Mucosa of gallbladder (tissue), 1 donor: ENCODE measurements at places on chromosomes 2 and 18. TPM values are rescaled to one million over a fixed set of nuclear protein-coding genes. Genes with fewer than 3 reads are reported as not detected.
A peak's percentile ranks its signal among the peaks of the same experiment; 100 is the strongest.

- DNase-seq, result no peak
These were observed 11.4 kb upstream of the ZNF516 start for GRCh38 chr18:76506395-76506794.

GRCh38 chr2:200377355-200378336 is 71.2 kb downstream of the SPATS2L start:
- peak; percentile 69 for DNase-seq

- DNase-seq, result no peak
These were observed 74.2 kb downstream of the VIT start for GRCh38 chr2:36770542-36771287.

LIMS4 gene
- total RNA-seq, result 2.8 TPM

DNA sequence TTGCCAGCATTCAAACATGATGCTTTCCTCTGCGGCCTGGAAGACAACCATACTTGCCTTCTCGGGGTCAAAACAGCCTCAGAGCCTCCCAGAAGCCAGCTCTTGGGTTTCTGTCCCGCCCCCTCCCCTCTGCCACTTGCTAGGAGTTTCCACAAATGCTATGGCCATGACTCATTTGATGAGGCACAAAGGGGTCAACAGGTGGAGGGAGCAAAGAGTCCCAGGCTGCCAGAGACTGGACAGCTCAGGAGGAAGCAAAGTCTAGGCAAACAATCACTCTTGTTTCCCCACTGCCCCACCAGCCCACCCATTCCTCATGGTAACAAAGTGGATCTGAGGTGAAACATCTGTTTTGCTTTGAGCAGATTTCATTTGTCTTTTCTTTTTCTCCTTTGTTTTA is 551.1 kb downstream of the TNS1 start:
- DNase-seq, result no peak

DNA sequence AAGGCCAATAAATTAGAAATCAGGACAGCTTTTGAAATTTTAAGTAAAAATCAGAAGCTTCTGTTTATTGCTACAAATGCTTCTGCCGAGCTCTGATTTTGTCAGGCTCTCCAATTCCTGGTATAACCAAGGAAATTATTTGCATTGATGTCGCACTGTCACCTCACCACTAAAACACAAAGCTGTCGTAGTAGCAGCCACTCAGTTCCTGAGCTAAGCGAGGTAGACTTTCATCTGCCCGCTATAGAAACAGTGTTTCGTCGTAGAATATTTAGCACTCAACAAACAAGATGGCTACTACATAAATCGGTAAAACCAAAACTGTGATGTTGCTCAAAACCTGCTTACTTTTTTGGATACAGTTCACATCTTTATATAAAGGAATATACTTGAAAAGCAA is 141.3 kb upstream of the FOSL2 start:
- no peak for DNase-seq

DNA sequence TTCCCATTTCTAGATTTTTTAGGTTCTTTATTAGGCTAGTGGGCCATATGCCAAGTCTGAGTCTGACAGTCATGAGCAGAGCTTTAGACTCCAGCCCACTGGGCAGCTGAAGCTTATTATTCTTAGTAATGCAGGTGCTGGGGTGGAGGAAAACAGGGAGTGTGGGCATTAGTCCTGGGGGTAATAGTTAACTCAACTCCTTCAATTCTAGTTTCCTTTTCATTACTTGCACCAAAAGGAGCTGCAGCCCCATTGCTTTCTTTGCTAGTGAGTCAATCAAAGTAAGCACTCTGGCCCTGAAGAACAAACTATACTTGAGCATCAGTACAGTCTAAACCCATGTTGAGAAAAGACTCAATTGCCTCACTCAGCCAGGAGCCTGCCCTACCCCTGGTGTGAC is 35.5 kb downstream of the ICOS start:
- no peak for DNase-seq

DNA sequence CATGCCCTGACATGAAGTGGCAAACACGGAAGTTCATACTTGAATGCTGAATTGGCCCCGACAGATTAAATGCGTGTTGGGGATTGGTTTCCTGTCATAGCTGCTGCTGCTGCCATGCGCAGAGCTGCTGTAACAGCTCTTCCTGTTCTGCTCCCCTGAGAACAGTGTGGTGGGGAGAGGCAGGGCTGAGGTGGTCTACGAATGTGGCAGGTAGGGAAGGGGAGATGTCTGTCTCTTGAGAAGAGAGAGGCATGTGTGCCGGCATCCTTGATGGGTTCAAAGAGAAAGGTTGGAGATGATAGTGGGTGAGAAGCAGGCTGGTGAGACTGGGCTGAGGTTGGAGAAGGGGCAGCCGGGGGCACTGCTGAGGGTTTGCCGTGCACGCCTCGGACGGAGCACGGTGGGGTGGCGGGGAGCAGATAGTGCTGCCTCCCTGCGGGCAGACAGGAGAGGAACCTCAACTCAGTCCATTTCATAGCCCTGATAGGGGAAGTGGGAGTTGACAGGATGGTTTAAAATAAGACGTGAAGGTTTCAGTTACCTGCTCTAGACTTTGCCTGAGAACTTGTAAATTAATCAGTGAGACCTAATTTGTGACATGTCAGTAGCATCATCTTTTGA is 46.1 kb downstream of the TMEM185B start:
- DNase-seq, result peak; percentile 24

- no peak for DNase-seq
These were observed 137.2 kb downstream of the SPP2 start for GRCh38 chr2:234187646-234188174.

DNA sequence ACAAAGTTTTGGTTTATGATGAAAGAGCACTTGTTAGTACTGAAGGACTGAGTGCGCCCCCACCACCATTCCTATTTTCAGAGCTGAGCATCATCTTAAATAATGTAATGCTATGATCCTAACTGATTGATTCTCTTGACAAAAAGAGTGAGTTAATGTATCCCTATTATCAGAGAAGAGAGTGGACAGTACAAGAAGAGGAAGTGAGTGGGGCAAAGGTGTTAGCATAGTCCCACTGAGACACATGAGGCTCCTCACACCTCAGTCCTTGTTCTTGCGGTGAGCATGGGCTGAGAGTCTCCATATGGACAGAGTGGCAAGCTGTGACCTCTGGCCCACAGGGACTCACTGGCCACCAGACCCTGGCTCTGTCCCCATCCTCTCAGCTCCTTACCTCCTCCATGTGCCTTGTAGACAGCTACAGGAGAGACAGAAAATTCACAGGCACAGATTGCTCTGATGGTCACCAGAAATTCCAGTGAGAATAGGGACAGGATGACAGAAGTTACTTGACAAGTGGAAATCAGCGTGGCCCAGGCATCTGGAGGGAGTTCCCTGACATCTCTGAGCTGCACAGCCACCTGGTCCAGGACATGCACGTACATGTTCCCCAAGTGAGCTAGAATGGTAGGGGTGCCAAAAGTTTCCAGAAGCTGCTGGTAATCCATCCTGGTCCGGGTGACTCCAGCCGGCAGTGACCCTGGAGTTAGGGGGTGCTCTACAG is 32.6 kb downstream of the NAPG start:
- no peak for DNase-seq

HOXD12 gene
- total RNA-seq, result not detected

- no peak for DNase-seq
These were observed 158.9 kb downstream of the PRPF40A start for GRCh38 chr2:152558158-152558984.

- peak; percentile 34 for DNase-seq
These were observed 71.4 kb upstream of the ITGB6 start for GRCh38 chr2:160271171-160272086.

DNA sequence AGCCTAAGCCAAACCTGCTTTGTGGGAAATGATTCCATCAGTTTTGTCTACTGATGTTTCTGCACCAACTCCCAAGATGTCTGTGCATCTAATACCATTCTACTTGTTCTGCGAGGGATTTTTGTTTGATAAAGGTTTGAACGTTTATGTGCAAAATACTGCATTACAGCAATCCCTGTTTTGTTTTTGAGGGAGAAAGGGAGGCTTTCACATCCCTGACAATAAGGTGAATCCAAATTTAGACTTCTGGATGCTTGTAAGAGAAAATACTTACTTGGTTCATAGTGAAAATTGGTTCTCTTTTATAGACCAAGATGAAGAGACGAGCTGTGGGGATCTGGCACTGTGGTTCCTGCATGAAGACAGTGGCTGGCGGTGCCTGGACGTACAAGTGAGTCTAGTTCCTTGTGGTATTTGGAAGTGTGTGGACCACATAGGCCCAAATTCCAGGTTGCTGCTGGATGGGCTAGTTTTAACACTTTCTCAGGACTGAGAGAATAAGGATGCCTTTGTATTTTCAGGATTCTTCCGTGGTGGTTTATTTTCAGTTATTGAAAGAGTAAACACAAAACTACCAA is 1.1 kb downstream of the RPL37A start:
- no peak for DNase-seq

- peak; percentile 46 for DNase-seq
These were observed 9.4 kb upstream of the CRYBA2 start for GRCh38 chr2:219002395-219003266.

RESP18 gene
- total RNA-seq, result not detected
